NCI-H510A (cell line): ENCODE measurements at places on chromosomes 2 and 18.

DNA sequence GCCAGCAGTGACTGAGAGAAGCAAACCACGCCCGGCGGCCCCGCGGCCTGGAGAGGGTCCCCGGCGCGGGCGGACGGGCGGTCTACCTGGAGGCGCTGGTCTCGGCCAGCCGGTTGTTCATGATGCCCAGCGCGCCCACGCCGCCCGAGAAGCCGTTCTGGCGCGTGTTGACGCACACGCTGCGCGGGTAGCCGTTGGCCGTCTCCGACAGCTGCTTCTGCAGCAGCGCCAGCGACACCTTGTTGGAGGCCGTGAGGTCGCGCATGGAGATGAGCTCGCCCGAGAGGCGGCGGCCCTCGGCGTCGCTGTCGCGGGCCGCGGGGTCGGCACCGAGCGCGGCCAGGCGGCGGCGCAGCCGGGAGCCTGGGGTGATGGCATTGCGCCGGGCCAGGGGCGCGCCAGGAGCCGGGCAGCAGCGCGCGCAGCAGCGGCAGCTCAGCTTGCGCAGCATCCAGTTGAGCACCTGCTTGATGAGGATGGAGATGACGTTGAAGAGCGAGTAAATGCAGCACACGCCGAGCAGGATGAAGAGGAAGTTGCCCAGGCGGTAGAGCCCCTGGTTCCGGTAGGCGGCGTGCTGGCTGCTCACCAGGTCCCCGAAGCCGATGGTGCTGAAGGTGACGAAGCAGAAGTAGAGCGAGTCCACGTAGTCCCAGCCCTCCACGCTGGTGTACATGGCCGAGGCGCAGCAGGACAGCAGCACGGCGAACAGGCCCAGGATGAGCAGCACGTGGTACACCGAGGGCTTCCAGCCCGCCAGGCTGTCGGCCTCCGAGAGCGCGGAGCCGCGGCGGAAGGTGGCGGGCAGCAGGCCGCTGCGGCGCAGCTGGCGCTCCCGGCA lies 118.1 kb downstream of the MSH2 start:
- DNase-seq, result peak; percentile 93

- no peak for DNase-seq
Measured at GRCh38 chr18:24878289-24878688, 417.9 kb downstream of the HRH4 start.

GRCh38 chr2:237485304-237485703 lies 1.7 kb upstream of the MLPH start:
- no peak for DNase-seq

GRCh38 chr2:219396863-219397457 lies 9.2 kb upstream of the DNPEP start:
- DNase-seq, result no peak

- DNase-seq, result no peak
Measured at GRCh38 chr2:10039658-10040410, 3.5 kb upstream of the KLF11 start.

GRCh38 chr2:85396531-85397470 lies 13.4 kb downstream of the CAPG start:
- DNase-seq, result no peak
